ENCODE measurements at places on chromosomes 1 and 21. TPM values are rescaled to one million over a fixed set of nuclear protein-coding genes. Genes with fewer than 3 reads are reported as not detected.

Gene IL12RB2
- 39.8 TPM for total RNA-seq

Gene PRAMEF7
- not detected for total RNA-seq

Gene ZNF593OS
- total RNA-seq: not detected

Gene NUDT4B
- total RNA-seq: 0.56 TPM

Gene KLF17
- not detected for total RNA-seq

Gene KDF1
- 0.60 TPM for total RNA-seq

Gene HRNR
- not detected for total RNA-seq

Gene KPRP
- total RNA-seq: not detected

Gene FAM72D
- 17.8 TPM for total RNA-seq

Gene CFHR2
- total RNA-seq: not detected

Gene CNIH3
- total RNA-seq: 1.4 TPM

Gene TCP10L
- 0.48 TPM for total RNA-seq

Gene MTARC2
- total RNA-seq: not detected

Gene ARHGEF16
- total RNA-seq: not detected

Gene OR6K3
- not detected for total RNA-seq

Gene FCRLB
- total RNA-seq: 0.49 TPM
